CD4-positive, alpha-beta T cell treated with Interleukin-4 for 1 hour (primary cell): ENCODE measurements at places on chromosomes 3 and 15.

GRCh38 chr15:32927124-32927523, 209.3 kb downstream of the GREM1 start:
- no peak for DNase-seq

- no peak for DNase-seq
These were observed 44.8 kb downstream of the SLC25A26 start for GRCh38 chr3:66265649-66266048.

GRCh38 chr3:123337226-123337625, 111.7 kb downstream of the ADCY5 start:
- DNase-seq = no peak

GRCh38 chr15:63918317-63918672, 84.5 kb upstream of the HERC1 start:
- DNase-seq = no peak

GRCh38 chr15:46938169-46938568, 779.1 kb upstream of the SEMA6D start:
- DNase-seq = no peak

DNA sequence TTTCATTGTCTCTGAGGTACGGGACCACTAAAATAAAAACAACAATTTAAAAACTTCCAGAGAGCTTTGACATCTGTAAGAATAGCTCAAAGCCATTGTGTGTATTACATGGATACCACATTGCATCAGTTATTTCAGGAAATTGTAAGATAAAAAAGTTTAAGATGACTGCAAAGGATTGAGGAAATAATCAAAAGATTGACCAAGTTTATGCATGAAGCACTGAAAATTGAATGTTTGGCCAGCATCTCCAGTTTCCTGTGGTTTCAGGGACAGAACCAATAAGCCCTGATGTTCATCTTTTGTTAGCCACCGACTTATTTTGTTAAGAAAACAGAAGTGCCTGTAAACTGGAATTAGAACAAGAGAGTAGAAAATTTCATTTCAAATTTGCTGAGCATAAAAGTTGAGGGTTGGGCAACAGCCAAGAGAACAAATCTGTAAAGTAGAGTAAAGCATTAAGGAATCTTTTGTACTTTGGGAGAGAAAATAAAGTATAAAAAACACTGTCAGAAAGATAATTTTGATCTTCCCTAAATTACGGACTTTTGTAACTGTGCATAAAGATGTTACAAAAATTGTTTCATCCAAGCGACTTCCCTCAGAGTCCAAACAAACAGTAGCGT, 211.5 kb upstream of the P2RY1 start:
- no peak for DNase-seq

DNA sequence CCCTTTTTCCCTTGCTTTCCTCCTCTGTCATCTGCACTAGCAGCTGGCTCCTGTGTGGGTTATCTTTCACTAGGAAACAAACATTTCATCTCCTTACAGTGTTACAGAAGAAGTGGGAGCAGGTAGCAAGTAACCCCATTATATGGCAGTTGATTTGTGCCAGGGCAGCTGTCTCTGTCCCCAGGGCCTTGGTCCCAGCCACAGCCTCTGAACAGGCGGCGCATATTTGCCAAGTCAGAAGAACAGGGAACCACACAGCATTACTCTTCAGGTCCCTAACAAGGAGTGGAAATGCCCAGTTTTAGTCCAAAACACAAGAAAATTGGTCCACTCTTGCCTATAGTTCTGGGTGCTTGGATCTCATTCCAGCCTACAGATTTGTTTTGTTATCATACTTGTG, 80.7 kb upstream of the PXYLP1 start:
- no peak for DNase-seq

- DNase-seq = no peak
These were observed 16.9 kb upstream of the NLGN1 start for GRCh38 chr3:173380681-173381080.

GRCh38 chr15:65595960-65596359, 15.0 kb downstream of the INTS14 start:
- no peak for DNase-seq
